T-cell (primary cell): ENCODE measurements at places on chromosomes 3 and 15.

- DNase-seq, result no peak
Observed at GRCh38 chr15:97200161-97200560, 760.3 kb upstream of the ARRDC4 start.

- no peak for DNase-seq
Observed at GRCh38 chr3:150926328-150926727, 21.1 kb upstream of the MINDY4B start.

GRCh38 chr3:192212335-192212734, 515.0 kb downstream of the FGF12 start:
- DNase-seq, result no peak

DNA sequence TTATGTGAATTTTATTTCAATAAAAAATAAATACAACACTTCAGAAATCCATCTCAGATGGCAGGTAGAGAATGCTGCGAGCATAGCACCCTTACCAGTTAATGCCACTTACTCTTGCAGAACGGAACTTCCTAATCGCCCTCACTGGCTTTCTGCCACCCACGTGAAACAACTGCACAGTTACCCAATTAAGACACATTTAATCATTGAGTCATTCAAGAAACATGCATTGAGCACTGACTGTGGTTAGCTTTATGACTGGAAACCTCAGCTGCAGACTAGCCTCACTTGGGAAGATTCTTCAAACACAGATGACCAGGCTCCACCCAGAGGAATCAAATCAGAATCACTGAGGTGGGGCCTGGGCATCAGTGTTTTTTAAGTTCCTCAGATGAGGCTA, 5.6 kb upstream of the MFGE8 start:
- no peak for DNase-seq

DNA sequence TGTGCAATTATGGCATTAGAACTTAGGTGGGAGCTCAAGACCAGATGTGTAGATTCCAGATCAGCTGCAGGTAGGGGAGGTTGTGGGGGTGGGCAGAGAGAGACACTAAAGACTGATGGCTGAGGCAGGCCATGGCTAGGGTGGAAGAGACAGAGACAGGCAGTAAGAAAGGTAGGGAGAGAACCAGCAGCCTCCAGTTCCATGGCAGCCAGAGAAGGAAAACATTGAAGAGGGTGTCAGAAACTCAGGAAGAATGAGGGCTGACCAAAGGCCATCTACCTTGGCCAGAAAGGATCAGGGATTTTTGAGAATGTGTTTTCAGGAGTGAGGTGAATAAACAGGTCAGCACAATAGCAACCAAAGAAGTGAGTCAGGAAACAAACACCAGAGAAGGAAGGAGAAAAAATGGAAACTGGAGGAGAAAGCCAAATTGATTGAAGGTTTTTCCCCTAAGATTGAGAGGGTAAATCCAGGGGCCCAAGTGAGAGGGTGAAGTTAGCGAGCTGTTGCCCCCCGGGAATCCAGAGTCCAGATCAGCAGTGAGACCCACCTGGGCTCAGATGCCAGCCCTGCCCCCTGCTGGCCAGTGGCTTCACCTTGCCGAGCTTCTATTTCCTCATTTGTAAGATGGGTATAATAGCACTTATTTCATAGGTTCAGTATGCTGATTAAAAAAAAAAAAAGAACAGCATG, 41.0 kb downstream of the ABHD2 start:
- peak; percentile 58 for DNase-seq

DNA sequence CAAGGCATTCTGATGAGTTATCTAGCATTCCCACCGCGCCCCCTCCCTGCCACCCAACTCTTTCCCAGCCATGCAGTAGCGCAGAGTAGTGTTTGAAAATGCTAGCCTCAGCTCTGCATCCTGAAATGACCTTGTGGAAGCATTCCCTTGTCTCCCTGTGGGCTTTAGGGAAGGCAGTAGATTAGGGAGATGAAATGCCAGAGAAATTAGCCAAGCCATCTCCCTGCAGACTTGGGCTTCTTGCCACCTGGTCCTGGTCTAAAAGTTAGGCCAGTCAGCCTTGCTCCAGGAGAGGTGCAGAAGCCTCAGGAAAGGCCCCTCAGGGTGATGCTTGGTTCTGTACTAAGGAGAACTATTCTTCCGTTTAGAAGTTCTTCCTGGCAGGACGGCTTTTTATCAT, 231.2 kb downstream of the CACNA2D3 start:
- no peak for DNase-seq

DNA sequence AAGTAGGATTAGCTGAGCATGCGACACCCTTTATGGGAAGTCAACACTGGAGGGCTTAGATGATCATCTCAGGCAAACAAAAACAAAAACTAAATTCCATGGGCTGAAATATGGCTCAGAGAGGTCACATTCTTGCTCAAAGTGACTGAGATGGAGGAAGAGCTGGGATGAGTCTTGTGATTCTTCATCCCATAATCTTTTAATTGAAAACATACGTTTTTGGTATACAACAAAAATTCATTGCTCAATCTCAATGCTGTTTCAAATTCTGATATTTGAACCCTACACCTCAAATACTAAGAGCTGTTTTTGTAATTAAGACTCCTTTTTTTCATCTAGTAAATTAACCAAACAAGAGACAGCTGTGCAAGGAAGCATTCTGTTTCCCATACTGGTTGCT, 257.0 kb downstream of the NR1D2 start:
- no peak for DNase-seq

DNA sequence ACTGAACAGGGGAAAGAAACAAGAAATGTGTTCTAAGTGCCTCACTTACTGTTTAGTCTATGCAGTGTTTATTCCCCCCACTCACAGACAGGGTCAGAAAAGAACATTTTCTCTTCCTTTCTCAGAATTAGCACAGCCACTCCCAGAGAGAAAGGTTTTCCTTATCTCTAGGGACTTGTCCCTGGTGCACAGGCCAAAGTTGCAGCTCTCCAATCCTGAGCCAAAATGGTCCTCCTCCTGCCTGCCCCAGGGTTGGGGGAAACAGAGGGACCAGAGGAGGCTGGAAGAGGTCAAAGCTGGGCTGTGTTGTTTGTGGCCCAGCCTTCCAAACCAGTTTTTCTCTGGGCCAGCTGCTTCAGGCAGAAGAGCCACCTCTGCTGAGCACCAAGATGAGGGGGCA, 12.0 kb downstream of the RAB6B start:
- no peak for DNase-seq
